ENCODE measurements at places on chromosomes 12 and 14. TPM values are rescaled to one million over a fixed set of nuclear protein-coding genes. Genes with fewer than 3 reads are reported as not detected.

Gene CCDC184
- total RNA-seq = not detected

Gene EXD2
- 8.2 TPM for total RNA-seq

Gene C12orf60
- total RNA-seq = 0.33 TPM

Gene ATF7IP
- 38.8 TPM for total RNA-seq

Gene MYF6
- not detected for total RNA-seq

All from left lobe of liver (tissue), 2 donors.